Hypothalamus (tissue), 51 donors: ENCODE measurements at places on chromosomes 3 and 15.

DNA sequence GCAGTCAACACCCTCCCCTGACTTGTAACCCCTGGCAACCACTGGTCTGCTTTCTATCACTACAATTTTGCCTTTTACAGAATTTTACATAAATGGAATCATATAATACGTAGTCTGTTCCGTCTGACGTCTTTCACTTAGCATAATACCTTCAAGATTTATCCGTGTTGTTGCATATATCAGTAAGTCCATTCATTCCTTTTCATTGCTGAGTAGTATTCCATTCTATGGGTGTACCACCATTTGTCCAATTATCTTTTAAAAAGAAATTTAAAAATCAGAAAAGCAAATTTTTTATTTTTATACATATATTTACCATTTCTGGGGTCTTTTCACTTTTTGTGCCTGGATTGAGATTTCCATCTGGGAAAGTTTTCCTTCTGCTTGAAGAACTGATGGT, 35.5 kb downstream of the NOX5 start:
- DNase-seq = no peak

- DNase-seq = no peak
Observed at GRCh38 chr3:82386647-82387046, 625.2 kb upstream of the GBE1 start.

DNA sequence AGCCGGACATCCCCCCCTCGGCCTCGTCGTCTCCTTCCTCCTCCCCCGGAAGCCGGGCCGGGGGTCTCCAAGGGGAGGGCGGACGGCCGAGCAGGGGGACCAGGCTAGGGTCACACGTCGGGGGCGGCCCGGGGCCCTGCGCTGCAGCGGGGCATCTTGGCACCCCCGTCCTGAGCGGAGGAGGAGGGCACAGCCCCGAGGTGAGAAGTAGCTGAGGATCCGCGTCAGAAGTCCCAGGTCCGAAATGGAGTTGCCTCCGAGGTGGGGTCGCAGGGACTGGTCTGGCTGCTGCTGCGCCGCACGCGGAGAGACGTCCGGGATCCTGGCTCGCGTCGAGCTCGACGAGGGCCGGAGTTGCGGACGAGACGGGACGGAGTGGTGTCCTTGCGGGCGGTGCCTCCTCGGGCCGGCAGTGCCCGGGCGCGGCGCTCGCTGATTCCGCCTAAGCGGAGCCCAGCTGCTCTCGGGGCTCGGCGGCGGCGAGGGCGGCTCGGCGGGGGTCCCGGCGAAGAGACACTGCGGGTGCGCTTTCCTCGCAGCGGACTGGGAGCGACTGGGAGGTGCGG, at the start of gene ADCY5:
Gene ADCY5 (minus strand): TSS at position 555 of the 566 bp plus-strand sequence. CDS start 545 bp downstream, at position 10.
- DNase-seq = no peak

GRCh38 chr15:101123222-101123910, 128.5 kb downstream of the CHSY1 start:
- no peak for DNase-seq

DNA sequence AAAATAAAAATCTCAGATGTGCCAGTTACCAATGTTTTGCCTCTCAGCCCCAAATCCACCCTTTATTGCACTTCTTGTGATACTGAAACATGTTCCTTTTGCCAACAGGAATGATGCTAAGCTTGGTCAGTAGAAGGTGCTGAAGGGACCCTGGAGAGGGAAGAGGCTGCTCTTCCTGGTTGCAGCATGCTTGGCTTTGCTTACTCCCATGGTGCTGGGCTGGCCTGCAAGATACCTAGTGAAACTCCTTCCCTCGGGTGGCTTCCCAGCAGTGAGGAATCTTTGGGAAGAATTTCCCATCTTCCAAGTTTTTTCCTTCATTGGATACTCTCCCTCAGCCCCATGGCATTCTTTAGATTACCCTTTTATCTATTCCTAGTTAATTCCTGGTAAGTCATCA, 151.8 kb upstream of the TGFBR2 start:
- DNase-seq = no peak

DNA sequence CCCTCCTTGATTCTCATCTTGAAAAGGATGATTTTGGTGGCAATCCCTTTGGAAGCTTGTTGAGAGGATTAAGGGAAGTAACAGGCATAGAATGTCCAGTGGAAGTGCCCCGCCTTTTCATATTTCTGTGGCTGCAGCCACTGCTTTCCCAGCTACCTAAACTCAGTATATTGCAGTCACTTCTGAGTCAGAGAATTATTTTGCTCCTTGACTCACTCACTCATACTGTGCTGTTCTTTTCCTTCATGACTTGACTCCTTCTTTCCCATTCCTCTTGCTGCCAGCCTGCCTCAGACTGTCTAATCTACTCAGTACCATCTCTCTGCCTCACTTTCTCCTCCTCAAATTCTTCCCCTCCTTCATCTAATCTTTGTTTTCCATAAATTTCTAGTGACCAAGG, 26.5 kb upstream of the POLR2M start:
- DNase-seq = no peak

GRCh38 chr3:69320871-69321271, 65.0 kb downstream of the FRMD4B start:
- no peak for DNase-seq

GRCh38 chr15:37015035-37015434, 85.3 kb downstream of the MEIS2 start:
- DNase-seq = no peak

DNA sequence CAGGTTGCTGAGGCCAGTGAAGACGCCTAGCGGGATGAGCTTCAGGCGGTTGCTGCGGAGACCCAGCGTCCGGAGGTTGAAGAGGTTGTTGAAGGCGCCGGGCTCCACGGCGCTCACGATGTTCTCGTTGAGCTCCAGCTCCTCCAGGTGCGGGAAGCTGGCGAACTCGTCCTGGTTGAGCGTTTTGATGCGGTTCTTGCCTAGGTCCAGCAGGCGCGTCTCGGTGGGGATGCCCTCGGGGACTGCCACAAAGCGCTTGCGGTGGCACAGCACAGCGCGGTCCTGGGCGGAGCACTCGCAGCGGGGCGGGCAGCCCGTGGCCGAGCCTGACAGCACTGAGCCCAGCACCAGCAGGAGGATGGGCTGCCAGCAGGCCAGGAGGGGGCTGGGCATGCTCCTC, 17.2 kb downstream of the LINGO1 start:
- no peak for DNase-seq

DNA sequence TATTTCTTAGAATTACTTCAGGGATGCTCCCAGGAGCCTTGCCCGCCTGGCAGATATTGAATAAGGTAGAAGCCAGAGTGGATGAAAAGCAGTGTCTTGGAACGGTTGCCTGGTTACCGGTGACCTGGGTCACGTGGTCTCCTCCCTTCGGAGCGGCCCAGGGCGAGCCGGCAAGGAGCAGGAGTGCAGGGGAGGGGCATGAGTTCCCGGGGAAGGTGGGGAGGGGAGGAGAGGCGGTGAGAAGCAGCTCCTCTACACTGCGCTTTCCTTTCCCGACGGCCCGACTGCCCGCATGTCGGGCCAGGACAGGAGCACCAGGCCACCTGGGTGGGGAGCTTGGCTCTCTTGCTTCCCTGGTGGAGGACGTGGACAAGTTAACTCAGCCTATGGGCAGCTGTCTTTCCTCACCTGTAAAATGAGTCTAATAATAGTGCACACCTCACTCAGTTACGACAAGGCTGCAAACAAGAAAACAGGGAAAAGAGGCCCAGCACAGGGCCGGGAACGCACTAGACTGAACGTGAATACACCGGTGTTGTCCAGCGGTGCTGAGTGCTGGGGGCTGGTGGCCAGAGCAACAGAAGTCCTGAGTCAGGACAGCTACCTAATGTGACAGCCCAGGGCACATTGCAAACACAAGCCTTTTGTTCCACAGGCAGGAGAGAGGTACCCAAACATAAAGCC, 198.3 kb downstream of the ADAMTS9 start:
- DNase-seq = no peak

- no peak for DNase-seq
Observed at GRCh38 chr3:146313746-146314111, 62.8 kb upstream of the PLSCR4 start.

GRCh38 chr3:59872128-59872527, 822.3 kb upstream of the CFAP20DC start:
- no peak for DNase-seq
